ENCODE measurements at places on chromosomes 1 and 21.
A peak's percentile ranks its signal among the peaks of the same experiment; 100 is the strongest.

GRCh38 chr1:230707732-230708630, 5.9 kb downstream of the AGT start:
- DNase-seq, result peak; percentile 72

- DNase-seq, result no peak
Measured at GRCh38 chr1:159919236-159919865, 6.0 kb downstream of the TAGLN2 start.

DNA sequence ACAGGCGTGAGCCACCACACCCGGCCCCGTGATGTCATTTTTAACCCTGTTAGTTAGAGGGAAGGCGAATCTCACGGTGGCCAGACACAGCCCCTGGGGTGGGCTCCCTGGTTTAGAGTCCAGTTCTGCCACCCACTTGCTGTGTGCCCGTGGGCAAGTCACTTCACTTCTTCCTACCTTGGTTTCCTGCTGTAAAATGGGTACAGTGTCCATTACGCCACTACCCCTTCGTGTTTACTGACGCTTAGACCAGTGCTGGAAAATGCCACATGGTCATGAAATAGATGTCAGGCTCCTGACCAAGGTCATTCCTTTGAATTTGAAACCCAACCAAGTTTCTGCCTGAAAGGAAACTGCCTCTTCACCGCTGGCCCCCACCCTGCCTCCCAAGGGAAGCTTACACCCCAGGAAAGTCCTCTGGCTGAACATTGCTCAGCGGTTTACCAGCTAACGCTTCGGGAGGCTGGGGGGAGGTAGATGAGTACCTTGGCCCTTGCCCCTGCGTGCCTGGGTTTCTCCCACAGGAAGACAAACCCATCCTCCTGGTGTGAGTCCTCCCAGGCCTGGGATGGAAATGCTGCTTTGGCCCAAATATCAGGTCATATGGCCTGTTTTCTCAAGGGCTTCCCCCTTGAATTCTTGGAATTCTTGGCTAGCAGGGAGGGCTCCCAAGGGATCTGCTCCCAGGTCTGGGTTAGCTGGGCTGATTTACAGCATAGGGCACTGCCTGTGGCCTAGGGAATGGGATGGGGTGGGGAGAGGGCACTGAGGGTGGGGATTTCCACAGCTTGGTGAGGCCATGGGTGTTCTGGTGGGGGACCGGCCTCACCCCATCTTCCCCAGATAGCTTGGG, 7.6 kb upstream of the AADACL4 start:
- no peak for DNase-seq

DNA sequence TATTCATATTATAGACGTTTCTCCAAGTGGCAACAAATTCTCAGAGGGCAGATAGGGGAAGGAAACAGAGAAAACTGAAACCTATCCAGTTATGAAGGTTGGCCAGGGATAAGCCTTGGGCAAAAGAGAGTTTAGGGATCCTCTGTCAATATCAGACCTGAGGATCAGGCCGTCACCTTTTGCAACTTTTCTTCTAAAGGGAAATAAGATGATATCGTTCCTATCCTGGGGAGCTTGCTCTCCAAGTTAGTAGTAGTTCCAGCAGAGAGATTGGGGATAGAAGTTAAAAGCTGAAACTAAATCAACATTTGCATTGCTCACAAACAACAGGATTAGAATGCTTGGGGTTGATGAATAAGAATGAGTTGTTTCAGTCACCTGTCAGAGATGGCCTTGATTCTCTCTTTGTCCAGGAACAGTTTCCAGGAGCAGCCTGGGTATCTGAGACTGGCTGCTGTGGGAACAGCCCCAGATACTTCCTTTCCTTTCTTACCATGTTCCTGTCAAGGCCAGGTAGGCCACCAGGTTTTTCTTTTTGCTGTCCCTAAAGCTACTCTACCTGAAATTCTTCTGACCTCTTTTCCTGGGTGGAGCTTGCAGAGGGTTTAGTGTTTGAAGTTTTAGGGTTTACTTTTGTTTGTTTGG, 2.5 kb downstream of the RIIAD1 start:
- DNase-seq, result peak; percentile 4

GRCh38 chr1:17045634-17046333, 8.0 kb downstream of the SDHB start:
- peak; percentile 42 for DNase-seq

- DNase-seq, result no peak
Measured at GRCh38 chr1:25135909-25136308, 96.4 kb downstream of the SYF2 start.

DNA sequence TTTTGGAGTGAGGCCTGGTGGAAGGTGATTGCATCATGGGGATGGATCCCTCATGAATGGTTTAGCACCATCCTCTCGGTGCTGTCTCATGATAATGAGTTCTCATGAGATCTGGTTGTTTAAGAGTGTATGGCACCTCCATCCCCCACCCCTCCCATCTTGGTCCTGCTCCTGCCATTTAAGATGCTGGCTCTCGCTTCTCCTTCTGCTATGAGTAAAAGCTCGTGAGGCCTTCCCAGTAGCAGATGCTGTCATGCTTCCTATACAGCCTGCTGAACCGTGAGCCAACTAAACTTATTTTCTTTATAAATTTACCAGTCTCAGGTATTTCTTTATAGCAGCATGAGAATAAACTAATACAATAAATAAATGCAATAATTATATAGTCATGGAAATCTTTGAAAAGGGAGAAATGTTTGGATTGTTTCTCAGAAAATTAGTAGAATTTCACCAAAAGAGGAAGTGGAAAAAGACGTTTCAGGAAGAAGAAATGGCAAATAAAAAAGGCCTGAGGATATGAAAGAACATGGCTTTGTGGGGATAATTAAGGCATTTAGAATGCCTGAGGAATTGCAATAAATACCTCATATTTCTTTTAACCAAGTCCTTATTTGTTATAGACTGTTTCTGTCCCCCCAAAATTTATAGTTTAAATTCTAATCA, 451.2 kb upstream of the ADGRL4 start:
- DNase-seq, result no peak

- DNase-seq, result no peak
Measured at GRCh38 chr1:227315629-227316346, 2.5 kb downstream of the CDC42BPA start.

DNA sequence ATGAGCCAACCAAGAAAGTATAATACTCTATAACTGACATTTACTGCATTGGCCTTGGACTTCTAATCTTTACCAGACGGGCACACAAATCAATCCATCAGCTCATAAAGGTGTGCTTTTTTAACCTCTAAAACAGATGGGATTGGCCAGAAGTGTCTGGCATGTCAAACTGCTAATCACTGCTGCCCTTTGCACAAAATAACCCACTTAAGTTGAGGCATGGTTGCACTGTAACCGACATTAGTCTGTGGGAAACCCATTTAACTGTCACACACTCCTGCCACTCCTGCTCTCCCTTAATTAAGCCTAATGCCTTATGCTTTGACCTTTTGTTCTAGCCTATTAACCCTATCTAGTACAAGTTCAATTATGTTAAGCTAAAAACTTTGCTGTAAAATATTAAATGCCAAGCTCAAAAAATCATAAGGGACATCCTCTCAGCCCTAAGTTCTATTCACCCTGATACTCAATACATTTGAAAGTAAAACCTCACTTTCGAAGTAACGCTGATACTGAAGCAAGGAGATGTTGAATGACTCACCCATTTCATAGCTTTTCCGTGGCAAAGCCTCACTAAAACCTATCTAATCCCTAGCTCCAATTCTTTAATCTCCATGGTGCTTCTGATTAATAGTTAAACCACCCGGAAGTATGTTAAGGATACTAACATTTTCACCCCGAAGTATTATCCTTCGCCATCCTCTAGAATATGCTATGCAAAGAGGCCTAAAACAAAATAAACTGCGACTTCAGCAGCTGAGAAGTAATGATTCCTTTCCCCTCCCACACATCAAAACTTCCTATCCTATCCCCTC, 12.9 kb downstream of the NRIP1 start:
- DNase-seq, result peak; percentile 49

DNA sequence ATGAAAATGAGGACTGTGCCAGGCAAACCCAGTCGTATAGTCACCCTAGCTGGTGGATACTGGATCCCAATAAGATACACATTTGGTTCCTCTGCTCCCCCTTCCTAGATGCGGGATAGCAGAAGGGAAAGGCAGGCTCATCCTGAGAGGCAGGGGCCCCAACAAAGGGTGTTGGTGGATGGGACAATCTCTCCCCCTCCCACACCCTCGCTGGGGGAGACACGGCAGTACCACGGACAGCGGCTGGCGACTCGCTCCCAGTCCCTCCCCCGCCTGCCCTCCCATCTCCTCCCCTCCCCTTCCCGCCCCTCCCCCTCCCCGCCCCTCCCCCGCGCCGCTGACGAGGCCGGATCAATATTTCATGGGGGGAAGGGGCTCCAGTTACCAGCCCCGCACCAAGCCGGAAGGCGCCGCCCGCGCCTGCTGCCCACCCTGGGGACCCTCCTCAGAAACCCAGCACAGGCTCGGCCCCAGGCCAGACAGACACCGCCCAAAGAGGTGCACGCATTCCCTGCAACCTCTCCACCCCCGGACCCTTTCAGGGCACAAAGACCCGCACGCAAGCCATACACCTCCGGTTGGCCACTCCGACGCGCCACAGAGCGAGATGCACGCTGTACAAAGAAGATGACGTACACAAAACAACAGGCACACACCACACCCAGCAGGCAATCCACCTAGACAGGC, 11.5 kb downstream of the RIMS3 start:
- no peak for DNase-seq

DNA sequence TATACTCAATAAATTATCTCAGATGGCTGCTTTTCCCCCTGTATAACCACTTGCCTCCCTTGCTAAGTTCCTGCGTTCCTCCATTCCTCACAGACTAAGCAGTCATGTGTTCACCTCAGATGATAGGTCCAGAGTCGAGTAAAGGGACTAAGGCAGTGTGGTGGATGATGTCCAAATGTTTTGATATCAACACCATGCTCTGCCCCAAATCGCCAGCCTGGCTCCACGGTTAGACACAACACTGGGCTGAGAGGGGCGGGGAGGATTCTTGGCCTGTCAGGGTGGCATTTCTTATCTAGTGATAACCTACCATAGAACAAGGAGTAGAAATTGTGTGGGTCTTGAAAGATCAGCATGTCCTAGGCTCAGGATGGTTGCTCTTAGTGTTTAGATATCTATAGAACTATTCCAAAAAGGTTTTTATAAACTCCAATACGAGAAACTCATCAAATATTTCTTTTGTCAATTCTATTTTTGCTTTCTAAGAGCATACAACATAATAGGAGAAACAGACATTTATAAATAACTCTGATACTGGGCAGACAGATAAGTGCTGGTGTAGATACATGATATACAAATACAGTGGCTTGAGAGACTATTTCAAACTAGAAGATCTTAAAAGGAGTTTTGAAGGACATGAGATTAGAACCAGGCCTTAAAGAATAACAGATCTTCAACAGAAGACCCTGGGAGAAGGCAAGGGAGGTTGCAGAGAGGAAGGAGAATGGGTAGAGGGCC, 21.5 kb downstream of the GJA5 start:
- DNase-seq, result no peak

- no peak for DNase-seq
Measured at GRCh38 chr1:217495249-217495648, 135.6 kb downstream of the GPATCH2 start.

DNA sequence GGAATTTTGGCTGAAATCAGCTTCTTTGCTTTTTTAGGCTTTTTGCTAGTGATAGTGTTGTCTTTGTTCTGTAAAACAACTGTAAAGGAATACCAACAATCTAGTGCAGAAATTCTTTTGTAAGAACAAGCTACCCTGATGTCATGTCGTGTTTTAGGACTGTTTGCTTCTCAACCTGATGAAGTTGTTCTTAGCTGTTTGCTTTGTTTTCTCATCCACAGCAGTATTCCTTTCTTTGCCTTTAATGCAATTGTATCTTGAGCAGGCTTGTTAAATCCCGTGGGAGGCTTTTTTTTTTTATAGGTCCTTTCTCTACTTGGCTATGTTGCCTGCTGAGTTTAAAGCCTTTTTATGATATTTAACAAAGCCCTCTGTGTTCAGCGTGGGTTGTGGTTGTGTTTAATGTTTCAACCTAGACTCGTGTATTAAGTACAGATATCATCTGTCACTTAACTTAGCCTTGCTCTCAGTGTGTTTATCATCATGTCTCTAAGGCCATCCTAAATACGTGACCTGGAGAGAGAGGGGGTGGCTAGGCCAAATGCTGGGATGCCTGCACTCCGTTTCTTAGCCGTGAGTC, 31.6 kb downstream of the ADARB1 start:
- no peak for DNase-seq

DNA sequence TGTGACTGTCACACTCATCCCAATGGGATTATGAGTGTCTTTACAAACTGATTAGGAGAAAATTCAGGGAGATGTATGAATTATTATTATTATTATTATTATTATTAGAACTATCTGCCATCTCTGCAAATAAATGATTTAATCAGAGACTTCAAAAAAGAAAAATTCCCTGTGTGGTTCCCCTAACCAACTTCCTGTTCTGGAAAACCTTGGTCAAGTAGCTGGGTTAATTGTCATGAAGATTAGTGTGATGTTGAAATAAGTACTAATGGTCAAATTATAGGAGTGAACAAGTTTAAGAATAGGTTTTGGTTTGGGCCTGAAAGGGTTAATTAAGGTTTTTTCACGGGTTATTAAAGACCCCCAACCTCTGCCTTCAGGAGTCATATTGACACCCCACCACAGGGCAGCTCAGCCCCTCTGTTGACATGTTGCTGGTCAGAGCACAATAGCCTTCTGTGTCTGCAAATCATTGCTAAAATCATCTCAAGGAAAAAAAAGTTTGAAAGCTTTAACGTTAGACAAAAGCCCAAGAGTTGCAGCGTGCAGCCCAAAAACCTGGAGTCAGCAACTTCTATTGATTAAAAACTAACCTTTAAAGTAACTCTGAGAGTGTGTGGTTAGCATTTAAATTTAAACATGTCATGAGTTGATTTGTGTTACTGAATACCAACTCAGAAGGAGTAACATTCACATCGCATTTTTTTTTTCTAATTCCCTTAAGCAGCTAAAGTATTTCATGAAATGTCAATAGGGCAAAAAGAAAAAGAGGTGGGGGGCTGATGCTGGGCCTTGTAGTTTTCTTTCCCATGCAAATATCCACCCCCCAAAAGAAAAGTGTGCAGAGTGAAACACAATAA, 272.5 kb downstream of the TM2D1 start:
- no peak for DNase-seq

DNA sequence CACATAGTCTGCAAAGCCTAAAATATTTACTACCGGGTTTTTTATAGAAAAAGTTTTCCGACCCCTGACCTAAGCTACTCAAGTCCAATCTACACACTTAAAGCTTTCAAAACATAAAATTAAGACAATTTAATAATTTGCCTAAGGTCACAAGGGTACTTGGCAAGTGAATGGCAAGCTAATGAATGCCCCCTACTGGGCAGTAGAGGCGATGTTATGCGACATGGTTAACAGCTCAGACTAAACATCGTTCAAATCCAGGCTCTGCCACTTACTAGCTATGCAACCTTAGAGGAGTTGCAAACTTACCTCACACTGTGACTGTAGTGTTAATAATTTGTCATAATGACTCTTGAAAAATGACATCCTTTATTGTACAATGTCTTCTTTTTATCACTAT, 317.2 kb upstream of the NFIA start:
- peak; percentile 51 for DNase-seq

All from WERI-Rb-1 (cell line).